ENCODE measurements at places on chromosomes 3 and 15.

DNA sequence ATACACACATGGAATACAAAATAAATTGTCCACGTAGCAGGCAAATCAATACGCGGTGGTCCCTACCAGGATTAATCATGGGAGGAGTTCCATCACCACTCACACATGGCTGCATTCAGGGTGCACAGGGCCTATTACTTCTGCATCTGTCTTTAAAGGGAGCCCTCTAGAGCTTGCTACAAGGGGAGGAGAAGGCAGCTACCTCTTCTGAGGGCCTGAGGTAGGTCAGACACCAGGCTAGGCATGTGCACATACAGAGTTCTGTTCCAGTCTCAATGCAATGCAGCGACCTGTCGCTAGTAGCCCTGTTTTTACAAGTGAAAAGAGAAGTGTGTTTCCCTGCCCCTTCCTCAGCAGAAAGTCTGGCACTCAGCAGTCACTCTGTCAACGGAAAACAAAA lies 102.7 kb downstream of the ROBO2 start:
- no peak for DNase-seq

GRCh38 chr3:10772271-10773161 lies 43.5 kb upstream of the SLC6A11 start:
- DNase-seq: no peak

GRCh38 chr15:94682171-94682570 lies 450.8 kb downstream of the MCTP2 start:
- DNase-seq: no peak

DNA sequence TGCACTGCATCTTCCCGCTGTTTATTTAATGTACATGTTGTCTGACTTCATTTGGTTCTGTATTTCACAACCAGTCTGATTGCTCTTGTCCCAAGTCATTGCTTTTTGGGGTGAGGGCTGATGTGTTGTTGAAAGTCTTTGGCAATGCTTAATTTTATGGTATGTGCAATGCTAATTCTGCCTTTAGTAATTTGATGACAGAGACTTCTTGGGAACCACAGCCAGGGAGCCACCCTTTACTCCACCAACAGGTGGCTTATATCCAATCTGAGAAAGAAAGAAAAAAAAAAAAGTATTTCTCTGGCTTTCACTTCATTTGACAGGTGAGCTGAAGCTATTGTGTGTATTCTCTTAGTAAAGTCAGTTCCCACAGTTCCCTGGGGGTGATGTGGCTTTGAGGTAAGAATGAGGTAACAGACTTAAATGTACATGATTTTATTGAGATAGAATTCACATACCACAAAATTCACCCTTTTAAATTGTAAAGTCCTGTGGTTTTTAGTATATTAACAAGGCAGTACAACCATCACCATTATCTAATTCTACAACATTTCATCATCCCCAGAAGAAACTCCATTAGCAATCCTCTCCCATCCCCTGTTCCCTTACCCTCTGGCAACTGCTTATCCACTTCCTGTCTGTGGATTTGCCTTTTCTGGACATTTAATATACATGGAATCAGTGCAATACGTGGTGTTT lies 97.3 kb downstream of the SLCO3A1 start:
- no peak for DNase-seq

DNA sequence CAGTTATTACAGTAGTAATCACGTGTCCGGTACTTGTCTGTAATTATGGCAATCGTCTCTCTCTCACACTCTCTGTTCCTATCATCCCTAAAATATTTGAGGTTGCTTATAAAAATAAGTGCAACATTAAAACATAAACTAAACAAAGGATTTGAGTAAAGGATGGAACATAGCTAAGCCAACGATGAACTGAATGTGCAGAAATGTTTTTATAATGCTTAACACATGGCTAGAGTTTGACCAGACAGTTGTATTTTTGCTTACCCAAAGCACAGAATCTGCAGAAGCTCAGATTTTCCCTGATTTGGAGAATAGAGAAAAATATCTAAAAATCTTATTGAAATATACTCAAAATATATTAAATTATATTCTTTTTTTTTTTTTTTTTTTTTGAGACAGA lies 1030.9 kb downstream of the NAALADL2 start:
- DNase-seq: no peak
